Natural killer cell (primary cell): ENCODE measurements at places on chromosomes 12 and 14. TPM values are rescaled to one million over a fixed set of nuclear protein-coding genes. Genes with fewer than 3 reads are reported as not detected.
A peak's percentile ranks its signal among the peaks of the same experiment; 100 is the strongest.

- H3K36me3 ChIP-seq: peaks cover 83% of the 10 kb centered on the region
- H3K27ac ChIP-seq: peak overlapping the region; percentile 59
- no peak overlapping the region for H3K4me3 ChIP-seq
- no peak for DNase-seq
Measured at GRCh38 chr14:92660571-92660970, 87.9 kb downstream of the LGMN start.

The CLEC1B gene
- total RNA-seq: 1.0 TPM

DNA sequence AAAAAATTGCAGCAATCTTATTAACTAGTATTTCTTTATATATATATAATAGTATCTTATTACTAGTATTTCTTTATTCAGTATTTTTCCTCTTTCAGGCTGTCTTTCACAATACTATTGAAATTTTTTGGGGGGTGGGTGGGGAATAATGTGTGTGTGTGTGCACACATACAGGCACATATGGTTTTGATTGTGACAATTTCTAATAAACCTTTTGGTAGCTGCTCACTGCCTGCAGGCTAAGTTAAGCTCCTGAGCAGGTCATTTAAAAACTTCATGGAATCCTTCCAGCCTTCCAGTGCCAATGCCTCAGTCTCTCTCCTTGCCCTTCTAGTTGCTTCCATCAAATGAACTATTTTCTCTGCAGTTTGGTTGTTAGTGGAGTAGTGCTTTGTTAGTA is 490.1 kb downstream of the PCNX1 start:
- H3K4me3 ChIP-seq: no peak overlapping the region
- no peaks in the 10 kb centered on the region for H3K36me3 ChIP-seq
- peaks cover 20% of the 10 kb centered on the region for H3K4me1 ChIP-seq
- H3K27me3 ChIP-seq: no peaks in the 10 kb centered on the region
- no peak for DNase-seq

The KLHL33 gene
- 0.31 TPM for total RNA-seq

The ERG28 gene
- 10.9 TPM for total RNA-seq

GRCh38 chr12:123059500-123059899 is 79.0 kb downstream of the ARL6IP4 start:
- H3K4me1 ChIP-seq: peaks cover 37% of the 10 kb centered on the region
- peaks cover 4% of the 10 kb centered on the region for H3K36me3 ChIP-seq
- DNase-seq: no peak

GRCh38 chr14:54108481-54109471 is 152.2 kb upstream of the BMP4 start:
- DNase-seq: no peak
- H3K4me1 ChIP-seq: no peaks in the 10 kb centered on the region
- H3K4me3 ChIP-seq: no peak overlapping the region
- no peak overlapping the region for H3K27ac ChIP-seq

DNA sequence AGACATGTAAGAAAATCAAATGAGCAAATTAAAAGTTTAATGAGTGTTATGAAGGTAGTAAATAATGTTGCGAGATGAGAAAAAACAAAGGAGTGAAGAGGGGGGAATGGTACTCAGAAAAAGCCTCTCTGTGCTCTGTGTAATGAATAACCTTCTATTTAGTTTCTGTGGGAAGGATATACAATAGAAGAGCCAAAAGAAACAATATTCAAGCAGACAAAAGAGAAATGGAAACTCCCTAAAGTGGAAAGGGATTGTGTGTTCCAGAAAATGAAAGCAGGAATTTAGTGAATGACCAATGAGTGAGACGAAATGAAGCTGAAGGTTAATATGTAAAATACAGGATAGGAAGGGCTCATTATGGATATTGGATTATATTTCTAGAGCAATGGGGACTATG is 18.5 kb downstream of the OR4K1 start:
- no peak for DNase-seq
- no peak overlapping the region for H3K27ac ChIP-seq
- H3K4me1 ChIP-seq: no peaks in the 10 kb centered on the region
- H3K4me3 ChIP-seq: no peak overlapping the region

GRCh38 chr14:104968153-104968527 is 10.0 kb downstream of the AHNAK2 start:
- no peak overlapping the region for H3K27ac ChIP-seq
- H3K36me3 ChIP-seq: no peaks in the 10 kb centered on the region
- H3K4me1 ChIP-seq: peaks cover 5% of the 10 kb centered on the region
- no peak for DNase-seq

DNA sequence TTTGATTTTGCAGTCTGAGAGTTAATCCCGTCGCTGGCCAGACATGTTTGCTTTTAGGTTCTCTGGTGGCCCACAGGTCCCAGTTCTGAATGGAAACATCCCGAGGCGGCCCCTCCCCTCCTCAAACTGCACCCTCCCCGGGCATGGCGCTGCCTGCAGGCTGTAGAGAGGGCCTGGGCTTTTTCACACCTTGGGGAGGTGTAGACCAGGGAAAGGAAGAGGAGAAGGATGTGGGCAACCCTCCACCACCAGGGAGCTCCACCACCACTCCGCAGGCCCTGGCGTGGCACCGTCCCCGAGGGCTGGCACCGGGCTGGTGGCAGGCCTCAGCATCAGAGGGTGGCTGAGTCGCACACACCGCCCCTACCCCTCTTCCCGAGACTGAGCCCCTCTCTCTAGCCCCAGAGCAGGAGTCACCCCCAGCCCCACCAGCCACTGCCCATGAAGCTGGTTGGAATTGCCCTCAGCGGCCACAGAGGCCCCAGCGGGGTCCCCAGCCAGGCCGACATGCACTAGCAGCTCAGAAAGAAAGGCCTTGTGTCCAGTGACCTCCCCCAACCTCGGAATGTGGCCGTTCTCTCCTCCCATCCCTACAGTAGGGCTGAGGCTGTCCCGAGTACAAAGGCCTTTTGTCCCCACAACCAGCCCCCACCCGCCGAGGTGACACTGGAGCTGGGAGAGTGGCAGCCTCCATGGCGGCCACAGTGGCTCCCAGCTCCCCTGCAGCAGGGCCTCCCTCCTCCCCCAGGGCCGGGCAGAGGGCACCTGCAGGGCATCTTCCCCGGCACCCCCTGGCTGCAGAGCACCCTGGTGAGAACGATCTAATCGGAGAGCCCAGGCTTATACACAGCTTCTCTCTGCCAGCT is 23.5 kb upstream of the INF2 start:
- peaks cover 26% of the 10 kb centered on the region for H3K27me3 ChIP-seq
- no peaks in the 10 kb centered on the region for H3K36me3 ChIP-seq
- no peak overlapping the region for H3K4me3 ChIP-seq
- H3K27ac ChIP-seq: no peak overlapping the region
- H3K4me1 ChIP-seq: peaks cover 19% of the 10 kb centered on the region

- no peak overlapping the region for H3K27ac ChIP-seq
- H3K4me1 ChIP-seq: no peaks in the 10 kb centered on the region
- DNase-seq: no peak
- H3K27me3 ChIP-seq: no peaks in the 10 kb centered on the region
- H3K36me3 ChIP-seq: no peaks in the 10 kb centered on the region
Measured at GRCh38 chr12:34599530-34600513, 577.5 kb downstream of the ALG10 start.

GRCh38 chr12:113555226-113555625 is 83.6 kb upstream of the LHX5 start:
- no peak overlapping the region for H3K4me3 ChIP-seq
- H3K27me3 ChIP-seq: no peaks in the 10 kb centered on the region
- H3K36me3 ChIP-seq: no peaks in the 10 kb centered on the region
- no peak for DNase-seq

The TAS2R10 gene
- total RNA-seq: 1.2 TPM

The SCN8A gene
- 0.42 TPM for total RNA-seq

DNA sequence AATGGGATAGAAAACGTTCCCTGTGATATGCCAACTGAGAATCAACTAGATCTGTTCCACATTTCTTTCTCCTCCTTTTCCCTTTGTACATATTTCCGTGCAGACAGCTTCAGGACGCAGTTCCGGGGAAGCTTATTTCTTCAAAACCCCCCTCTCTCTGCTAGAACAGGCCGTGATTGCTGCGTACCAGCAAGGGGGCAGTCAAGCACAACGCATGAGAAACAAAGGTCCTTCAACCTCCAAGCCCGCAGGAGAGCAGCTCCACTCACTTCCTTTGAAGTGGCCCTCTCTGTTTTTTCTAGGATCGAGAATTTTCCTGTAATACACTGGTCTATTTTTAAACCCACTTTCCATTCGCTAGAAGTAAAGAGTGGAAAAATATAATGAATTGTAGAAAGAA is 80.8 kb downstream of the ZNF664 start:
- H3K4me1 ChIP-seq: no peaks in the 10 kb centered on the region
- H3K27me3 ChIP-seq: no peaks in the 10 kb centered on the region
- H3K36me3 ChIP-seq: no peaks in the 10 kb centered on the region
- no peak for DNase-seq
- no peak overlapping the region for H3K4me3 ChIP-seq

The ADAM20 gene
- total RNA-seq: 0.63 TPM

GRCh38 chr12:106195621-106196027 is 52.2 kb downstream of the CKAP4 start:
- no peak overlapping the region for H3K27ac ChIP-seq
- no peaks in the 10 kb centered on the region for H3K4me1 ChIP-seq
- peaks cover 2% of the 10 kb centered on the region for H3K27me3 ChIP-seq
- DNase-seq: no peak
- no peaks in the 10 kb centered on the region for H3K36me3 ChIP-seq

DNA sequence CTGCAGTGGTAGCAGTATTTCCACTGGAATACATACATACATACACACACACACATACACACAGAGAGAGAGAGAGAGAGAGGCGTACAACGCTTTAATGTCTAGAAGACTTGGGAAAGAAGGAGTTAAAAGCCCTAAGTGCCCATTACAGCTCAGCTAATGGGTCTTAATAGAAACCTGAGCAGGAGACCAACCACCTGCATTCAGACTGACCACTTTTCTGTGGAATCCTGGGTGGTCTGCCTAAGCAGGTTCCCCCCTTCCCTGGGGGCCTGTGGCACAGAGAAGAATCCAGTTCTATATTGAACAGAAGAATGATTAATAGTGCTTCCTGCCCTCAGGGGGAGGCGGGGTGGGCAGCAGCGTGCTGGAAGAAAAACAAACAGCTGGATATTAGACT is 312.4 kb upstream of the PRKD1 start:
- H3K4me3 ChIP-seq: no peak overlapping the region
- H3K4me1 ChIP-seq: no peaks in the 10 kb centered on the region
- H3K27me3 ChIP-seq: no peaks in the 10 kb centered on the region
- no peak overlapping the region for H3K27ac ChIP-seq
- no peaks in the 10 kb centered on the region for H3K36me3 ChIP-seq
- DNase-seq: no peak

GRCh38 chr12:88063375-88063774 is 34.2 kb upstream of the C12orf50 start:
- no peak overlapping the region for H3K4me3 ChIP-seq
- H3K27me3 ChIP-seq: no peaks in the 10 kb centered on the region
- H3K27ac ChIP-seq: no peak overlapping the region
- no peaks in the 10 kb centered on the region for H3K4me1 ChIP-seq
- DNase-seq: no peak

DNA sequence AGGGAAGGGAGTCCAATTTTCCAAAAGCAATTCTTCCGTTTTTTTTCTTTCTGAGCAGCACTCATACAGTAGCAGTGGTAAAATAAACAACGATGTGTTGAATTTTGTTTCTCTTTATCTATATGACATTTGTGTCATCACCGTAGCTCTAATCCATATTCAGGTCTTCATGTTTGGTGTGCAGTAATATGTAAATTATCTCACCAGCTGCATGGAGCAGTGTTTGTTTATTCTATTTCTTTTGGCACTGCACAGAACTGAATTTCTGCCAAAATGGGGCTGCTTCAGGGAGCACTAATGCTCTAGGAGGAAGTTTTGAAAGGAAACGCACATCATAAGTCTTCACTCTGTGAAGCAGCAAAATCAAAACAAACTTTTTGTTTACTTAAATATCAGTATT is 130.0 kb upstream of the NPAS3 start:
- H3K36me3 ChIP-seq: no peaks in the 10 kb centered on the region
- no peak for DNase-seq
- H3K4me1 ChIP-seq: no peaks in the 10 kb centered on the region
- H3K27ac ChIP-seq: no peak overlapping the region
- H3K27me3 ChIP-seq: no peaks in the 10 kb centered on the region

DNA sequence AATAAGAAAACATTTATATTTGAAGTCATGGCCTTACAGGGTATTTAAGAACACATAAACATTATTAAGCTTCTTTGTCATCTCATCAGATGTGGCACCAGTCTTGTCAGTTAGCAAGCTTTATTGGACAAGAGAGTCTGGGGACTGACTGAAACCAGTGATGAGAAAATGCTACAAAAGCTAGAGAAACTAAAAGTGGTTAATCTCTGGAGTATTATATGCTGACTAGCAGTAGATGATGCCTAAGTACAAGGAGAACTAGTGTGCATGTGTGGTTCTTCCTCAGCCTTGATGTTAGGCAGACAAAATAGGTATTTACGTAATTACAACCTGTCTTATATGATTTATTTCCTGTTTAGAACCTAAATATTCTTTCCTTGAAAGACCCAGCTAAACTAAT is 176.5 kb downstream of the CPNE8 start:
- no peaks in the 10 kb centered on the region for H3K36me3 ChIP-seq
- no peaks in the 10 kb centered on the region for H3K4me1 ChIP-seq
- H3K4me3 ChIP-seq: no peak overlapping the region
- no peaks in the 10 kb centered on the region for H3K27me3 ChIP-seq

The PPP1R36 gene
- 1.2 TPM for total RNA-seq

DNA sequence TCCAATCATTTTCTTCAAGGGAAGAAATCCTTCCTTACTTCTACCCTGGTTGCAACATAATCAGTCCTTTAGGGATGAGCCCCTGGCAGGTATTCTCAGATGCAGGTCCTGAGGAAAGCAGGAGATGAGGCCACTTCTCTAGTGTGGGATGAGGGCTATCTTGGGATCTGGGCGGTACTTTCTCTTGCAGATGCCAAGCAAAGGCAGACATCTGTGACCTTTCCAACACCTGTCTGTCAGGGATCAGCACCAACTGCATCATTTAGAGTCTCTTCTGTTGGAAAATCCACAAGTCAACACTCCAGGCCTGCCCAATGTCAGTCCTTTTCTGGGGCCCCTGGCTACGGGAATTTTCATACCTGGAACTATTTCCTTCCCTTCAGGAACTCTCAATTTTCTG is 129.2 kb downstream of the SLC8A3 start:
- H3K4me3 ChIP-seq: no peak overlapping the region
- no peaks in the 10 kb centered on the region for H3K36me3 ChIP-seq
- no peak overlapping the region for H3K27ac ChIP-seq
- H3K4me1 ChIP-seq: no peaks in the 10 kb centered on the region

The RNASE1 gene
- not detected for total RNA-seq

- no peak for DNase-seq
- no peaks in the 10 kb centered on the region for H3K27me3 ChIP-seq
- no peaks in the 10 kb centered on the region for H3K4me1 ChIP-seq
- H3K36me3 ChIP-seq: peaks cover 39% of the 10 kb centered on the region
- H3K4me3 ChIP-seq: no peak overlapping the region
Measured at GRCh38 chr12:122312926-122313325, 46.6 kb upstream of the VPS33A start.

DNA sequence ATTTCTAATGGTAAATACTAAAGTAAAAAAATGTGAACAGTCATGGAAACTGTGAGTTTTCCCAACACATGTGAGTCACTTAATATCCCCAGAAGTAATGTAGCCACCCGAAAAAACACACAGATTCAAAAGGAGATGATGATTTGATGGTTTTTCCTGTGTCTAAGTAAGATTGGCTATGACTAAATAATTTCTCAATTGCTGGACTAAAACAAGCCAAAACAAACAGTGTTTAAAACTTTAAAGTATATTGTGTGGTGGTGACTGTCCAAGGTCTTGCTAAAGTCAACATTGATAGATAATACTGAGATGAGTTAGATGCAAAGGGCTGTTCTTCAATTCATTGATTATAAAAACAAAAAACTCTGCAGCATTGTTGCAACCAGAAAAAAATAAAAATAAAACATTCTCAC is 89.6 kb upstream of the SOX5 start:
- H3K27ac ChIP-seq: no peak overlapping the region
- H3K36me3 ChIP-seq: no peaks in the 10 kb centered on the region
- no peaks in the 10 kb centered on the region for H3K27me3 ChIP-seq
- no peak for DNase-seq
- H3K4me1 ChIP-seq: no peaks in the 10 kb centered on the region
